G401 (cell line): ENCODE measurements at places on chromosomes 5 and 9. TPM values are rescaled to one million over a fixed set of nuclear protein-coding genes. Genes with fewer than 3 reads are reported as not detected.

The SLCO6A1 gene
- total RNA-seq: not detected in 2 replicates

The TNFSF8 gene
- not detected in 2 replicates for total RNA-seq

The SEMA6A gene
- total RNA-seq: not detected in 2 replicates

The TAF11L10 gene
- not detected in 2 replicates for total RNA-seq

The CDH9 gene
- total RNA-seq: not detected in 2 replicates

The GHR gene
- total RNA-seq: not detected in 2 replicates

GRCh38 chr5:59792983-59793585, 100.4 kb downstream of the PDE4D start:
- DNase-seq: no peak

GRCh38 chr5:156667616-156668015, 182.5 kb upstream of the PPP1R2B start:
- no peak for DNase-seq

- no peak for DNase-seq
Measured at GRCh38 chr9:128943832-128944620, 3.4 kb downstream of the DOLK start.

- DNase-seq: no peak
Measured at GRCh38 chr5:146398826-146399225, 48.3 kb upstream of the TCERG1 start.

GRCh38 chr5:14781106-14781505, 90.5 kb downstream of the ANKH start:
- DNase-seq: peak; percentile 47

- peak; percentile 8 for DNase-seq
Measured at GRCh38 chr5:60295423-60295822, 401.9 kb upstream of the PDE4D start.

DNA sequence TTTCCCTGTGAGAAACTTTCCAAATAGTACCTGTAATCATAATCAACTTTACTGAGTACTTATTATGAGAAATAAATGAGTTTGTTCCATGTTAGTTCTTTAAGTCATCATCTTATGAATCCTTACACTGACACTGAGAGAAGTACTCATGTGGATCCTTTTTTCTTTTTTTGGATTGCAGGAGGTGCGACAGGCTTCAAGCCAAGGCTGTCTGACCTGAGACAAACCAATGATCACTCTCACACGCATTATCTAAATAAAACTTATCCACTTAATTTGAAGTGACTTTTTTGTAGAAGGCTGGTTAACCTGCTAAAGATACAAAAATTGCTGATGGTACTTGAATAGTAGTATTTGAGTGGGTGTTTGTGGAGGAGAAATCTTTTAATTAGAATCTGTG, 39.5 kb downstream of the JAKMIP2 start:
- peak; percentile 67 for DNase-seq

DNA sequence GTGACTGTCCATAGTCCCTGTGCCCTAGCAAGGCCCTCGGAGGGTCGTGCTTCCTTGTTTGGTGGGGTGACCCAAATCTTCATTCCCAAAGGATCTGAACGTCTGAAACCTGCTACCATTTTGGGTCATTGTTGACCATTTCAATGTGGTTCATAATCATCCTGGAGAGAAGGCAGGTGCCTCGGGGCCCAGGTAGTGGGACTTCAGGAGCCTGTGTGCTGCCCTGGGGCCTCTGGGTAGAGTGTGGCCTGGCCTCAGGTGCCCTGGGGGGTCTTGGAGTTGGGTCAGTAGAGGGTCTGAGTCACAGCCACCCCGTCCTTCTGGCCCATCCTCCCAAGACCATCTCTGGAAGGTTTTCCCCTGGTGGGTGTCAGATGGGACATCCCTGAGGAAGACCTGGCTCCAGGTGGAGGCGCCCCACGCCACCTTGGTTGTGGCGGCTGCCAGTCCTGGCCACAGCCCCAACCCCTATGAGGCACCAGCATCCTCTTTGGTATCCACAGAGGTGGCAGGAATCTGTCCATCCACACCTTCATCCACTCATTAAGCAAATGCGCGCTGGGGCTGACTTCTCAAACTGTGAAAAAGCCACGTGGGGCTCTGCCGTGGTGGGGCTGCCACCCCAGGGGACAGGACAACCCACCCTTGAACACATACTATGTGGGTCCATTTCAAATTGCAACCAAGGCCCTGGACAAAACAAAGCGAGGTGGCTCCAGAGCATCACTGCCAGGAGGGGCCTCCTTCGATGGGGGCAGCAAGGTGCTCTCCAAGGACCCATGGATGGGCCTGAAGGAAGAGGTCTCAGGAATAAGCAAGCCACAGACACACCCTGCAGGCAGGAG, 41.6 kb upstream of the FCN1 start:
- no peak for DNase-seq

DNA sequence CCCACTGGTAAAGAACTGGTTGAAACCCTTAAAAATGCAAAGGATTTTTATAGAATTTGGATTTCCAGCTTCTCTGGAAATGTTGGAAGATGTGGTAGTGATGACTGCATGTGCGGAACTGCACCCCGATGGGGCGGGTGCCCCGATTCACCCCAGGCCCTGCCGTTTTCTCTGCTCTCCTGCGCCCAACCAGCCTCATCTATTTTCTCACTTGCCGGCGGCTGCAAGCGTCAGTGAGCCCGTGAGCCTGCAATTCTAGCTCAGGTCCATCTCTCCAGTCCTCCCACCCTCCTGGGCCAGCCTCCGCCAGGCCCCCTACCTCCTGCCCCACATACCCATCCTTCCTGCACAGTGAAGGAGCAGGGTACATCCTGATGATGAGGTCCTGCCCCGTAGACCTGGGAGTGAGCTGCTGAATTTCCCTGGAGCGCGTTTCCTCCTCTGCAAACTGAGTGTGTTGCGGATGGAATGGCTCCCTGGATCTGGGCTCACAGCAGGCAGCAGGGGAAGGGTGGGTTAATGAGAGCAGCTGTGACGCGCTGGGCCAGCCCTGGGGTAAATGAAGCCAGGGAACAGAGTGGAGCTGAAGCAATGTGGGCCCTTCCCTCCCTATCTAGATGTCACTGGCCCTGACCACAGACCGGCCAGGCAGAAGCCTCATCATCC, 45.9 kb upstream of the PHYKPL start:
- no peak for DNase-seq

GRCh38 chr9:89621676-89622075, 16.9 kb downstream of the GADD45G start:
- no peak for DNase-seq

- DNase-seq: no peak
Measured at GRCh38 chr5:138676556-138677193, 76.5 kb upstream of the CTNNA1 start.

DNA sequence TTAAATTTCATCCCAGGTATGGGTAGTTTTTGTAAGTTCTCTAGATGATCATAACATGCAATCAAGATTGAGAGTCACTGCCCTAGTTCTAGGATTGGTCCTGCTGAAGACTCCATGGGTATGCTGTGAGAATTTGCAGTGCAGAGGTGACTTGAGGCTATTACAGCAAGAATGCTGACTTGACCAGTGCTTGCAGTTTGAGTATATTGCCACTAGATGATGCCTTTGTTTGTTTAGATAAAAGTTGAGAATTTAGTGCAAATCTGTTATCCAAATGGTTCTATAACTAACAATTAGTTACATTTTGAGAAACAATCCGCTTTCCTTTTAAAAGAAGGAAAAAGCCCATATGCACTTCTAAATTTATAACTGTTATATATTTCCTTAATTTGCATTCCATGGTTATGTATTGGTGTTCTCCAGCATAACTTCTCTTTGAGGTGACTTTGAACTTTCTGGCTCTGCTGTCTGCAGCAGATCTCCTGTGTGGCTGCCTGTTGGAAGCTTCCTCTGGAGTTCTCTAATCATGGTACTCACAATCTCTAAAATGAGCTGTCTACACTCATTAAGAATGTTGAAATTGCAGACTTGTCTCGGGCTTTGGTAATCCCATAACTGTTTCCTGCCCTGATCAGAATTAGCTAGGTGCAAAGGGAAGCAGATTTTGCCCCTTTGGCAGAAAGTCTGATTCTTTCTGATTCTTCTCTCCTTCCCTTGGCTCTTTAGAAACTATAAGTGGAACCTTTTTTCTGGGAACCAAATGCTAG, 24.9 kb downstream of the MELK start:
- peak; percentile 17 for DNase-seq

- no peak for DNase-seq
Measured at GRCh38 chr5:163619951-163620350, 114.5 kb downstream of the MAT2B start.

DNA sequence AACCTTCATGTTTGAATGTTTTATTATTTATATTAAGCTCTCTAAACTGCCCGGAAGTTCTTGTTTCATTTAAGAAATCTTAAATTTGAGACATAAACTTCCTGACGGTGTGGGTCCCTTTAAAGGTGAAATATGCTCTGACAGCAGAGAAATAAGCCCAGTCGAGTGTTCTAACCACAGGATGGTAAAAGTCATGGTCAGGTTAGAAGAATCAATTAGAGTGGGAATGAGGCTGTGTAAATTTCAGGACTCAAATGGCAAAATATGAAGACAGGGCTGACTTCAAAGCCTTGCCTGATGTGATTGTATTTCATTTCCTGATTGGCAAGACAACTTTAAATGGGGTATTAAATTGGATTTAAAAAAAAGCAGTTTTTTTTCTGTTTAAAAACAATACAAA, 432.9 kb upstream of the BRINP1 start:
- peak; percentile 4 for DNase-seq

DNA sequence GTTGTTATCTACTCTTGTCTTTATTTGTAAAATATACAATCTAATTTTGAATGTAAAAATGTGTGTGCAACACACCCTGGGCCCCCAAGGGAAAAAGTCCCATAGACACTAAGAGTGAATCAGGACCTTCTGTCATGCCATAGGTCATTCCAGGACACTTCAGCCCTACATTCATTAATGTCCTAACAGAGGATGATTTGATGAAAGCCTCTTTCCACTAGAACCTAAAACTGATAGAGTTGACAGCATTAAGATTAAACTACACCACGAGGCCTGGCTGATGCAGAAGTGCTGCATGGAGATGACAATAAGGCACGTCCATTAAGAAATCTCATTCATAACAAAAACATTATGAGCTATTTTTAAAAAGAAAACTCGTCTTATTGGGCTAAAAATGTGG, 46.2 kb downstream of the FRMD3 start:
- DNase-seq: no peak

- DNase-seq: peak; percentile 6
Measured at GRCh38 chr5:83503662-83504061, 32.1 kb downstream of the VCAN start.

DNA sequence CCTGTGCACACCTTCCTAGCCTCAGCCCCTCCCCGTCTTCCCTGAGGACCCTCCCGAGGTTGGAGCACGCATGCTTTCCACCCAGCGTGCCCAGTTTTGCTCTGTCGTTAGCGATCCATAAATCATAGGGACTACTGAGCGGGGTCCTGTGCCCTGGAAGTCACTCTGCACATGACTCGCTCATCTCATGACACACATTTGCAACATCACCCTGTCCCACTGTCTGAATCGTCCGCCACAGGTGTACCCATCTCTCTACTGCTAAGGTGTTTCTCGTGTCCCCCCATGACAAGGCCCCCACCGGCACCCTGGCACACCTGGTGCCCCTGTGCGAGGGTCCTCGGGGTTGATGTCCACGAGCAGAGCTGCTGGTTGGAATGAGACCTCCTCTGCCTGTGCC, 69.0 kb upstream of the BARHL1 start:
- no peak for DNase-seq

DNA sequence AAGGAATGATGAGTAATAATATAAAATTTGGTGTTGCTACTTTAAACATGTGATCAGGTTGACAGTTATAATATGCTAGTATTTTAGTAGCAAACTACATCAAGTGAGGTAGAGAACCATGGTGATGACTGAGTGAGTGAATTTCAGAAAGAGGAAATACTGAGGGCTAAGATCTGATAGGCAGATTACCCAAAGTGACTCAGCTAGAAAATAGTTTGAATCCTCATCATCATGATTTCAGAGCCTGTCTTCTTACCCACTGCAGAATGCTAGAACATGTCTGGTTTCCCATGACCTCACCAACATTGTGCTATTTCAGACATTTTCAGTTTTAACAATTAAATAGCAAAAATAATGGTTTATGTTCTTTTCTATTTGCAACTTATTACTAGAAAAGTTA, 602.1 kb downstream of the TAF11L14 start:
- no peak for DNase-seq

- no peak for DNase-seq
Measured at GRCh38 chr5:150277043-150277442, 12.5 kb downstream of the CAMK2A start.

DNA sequence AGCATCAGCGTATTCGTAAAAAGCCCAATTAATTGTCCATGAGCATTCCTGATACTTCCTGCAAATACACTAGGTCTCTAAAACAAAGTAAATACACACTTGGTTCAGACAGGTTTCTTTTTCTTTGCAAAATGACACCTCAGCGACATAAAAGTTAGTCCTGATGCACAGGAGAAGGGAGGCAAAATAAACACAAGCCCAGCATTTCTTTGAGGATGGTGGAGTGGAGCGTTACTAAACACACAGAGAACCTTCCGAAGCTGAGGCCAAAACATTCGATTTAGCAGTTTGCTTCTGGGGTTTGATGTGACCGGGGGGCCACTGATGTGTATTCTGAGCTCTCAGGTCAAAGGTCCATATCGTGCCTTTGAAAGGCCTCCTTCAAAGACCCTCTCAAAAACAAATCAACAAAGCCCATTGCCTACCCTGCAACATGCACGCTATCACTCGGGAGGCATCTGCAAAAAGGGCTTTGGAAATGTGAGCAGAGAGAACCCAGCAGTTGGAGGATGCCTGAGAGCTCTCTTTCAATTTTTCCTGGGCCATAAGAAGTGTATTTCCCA, 268.4 kb upstream of the PANK3 start:
- no peak for DNase-seq

GRCh38 chr5:68239487-68239886, 23.9 kb downstream of the PIK3R1 start:
- DNase-seq: peak; percentile 49

DNA sequence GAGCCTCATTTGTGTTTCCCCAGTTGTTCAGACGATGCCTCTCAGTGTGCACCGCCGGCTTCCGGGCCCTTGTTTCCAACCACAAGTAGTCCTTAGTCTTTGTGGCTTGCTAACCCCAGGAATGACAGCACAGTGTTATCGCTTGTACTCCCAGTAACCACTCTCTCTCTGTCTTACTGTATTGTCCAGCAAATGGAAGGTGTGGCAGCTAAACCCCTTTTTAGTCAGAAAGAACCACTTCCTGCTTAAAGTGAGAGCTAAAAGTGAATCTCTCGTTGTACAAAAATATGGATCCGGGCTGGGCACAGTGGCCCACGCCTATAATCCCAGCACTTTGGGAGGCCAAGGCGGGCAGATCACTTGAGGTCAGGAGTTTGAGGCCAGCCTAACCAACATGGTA, 61.3 kb downstream of the ENC1 start:
- DNase-seq: no peak
